ENCODE measurements at places on chromosomes 12 and 14.

- DNase-seq, result no peak
Observed at GRCh38 chr12:44930972-44931600, 55.0 kb upstream of the NELL2 start.

DNA sequence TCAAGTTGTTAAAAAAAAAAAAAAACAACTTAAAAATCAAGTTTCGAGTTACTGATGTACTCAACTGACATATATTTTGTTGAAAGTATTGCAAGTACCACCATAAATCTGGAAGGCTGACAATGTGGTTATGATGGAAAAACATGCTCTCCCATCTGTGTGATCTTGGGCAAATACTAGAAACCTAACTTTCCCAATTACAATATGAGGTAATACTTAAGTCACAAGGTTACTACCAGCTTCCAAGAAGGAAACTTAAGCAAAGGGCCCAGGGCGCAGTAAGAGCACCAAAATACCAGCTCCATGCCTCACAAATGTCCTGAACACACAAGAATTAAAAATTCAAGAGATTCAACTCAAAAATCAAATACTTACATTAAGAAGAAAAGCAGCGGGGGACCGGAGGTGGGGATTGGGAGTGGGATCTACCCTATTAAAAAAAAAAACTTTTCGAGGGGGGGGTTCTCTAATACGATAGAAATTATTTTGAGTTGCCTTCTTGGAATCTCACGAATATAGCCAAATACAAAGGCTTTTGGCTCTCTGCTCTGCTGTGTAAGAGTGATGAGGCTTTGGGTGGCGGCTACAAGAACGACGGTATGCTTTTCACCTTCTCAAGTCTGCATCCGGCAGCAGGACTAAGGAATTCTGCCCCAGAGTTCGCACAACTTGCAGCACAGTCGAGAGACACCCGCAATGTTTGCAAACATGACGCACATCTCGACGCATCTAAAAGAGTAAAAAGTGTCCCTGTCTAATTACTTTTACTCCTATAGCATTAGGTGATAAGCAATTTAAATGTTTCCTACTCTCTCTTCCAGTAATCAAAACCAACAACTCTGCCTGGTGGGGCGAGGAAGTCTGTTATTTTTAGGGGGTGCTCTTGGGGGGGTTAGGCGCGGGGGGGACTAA lies 1.1 kb downstream of the SAV1 start:
- no peak for DNase-seq

GRCh38 chr14:54675236-54676128 lies 108.6 kb downstream of the SAMD4A start:
- DNase-seq, result no peak

GRCh38 chr12:72677846-72678245 lies 405.7 kb downstream of the TRHDE start:
- DNase-seq, result no peak

DNA sequence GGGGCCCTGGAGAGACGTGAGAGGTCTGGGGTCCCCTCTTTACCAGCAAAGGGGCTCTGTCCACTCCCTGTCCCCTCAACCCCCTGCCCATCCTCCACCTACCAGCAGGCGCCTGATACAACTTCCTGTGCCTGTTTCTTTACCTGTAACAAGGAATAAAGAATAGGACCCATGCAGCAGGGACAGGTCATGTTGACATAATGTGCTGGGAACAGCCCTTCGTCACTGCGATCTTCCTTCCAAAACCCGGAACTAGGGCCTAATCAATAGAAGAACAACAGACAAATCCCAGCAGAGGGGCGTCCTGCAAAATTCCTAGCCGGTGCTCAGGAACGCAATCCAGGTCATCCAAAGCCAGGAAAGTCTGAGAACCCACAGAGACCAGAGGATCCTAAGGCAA lies 32.1 kb downstream of the SCARB1 start:
- no peak for DNase-seq

DNA sequence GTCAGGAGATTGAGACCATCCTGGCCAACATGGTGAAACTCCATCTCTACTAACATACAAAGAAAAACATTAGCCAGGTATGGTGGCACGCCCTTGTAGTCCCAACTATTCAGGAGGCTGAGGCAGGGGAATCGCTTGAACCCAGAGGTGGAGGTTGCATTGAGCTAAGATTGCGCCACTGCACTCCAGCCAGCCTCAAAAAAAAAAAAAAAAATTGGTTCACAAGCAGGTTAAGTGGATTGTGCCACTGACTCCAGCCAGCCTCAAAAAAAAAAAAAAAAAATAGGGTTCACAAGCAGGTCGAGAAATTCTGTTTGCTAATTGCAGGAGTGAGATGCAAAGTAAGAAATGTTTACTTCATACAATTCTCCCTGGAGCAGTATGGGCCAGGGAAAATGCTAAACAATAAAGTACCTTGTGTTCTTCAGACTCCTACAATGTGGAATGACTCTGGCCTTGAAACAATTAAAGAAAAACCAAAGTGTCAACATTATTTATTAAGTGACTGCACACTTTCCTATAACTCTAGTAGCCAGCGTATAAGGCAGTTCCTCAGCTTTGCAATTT lies 6.1 kb downstream of the EDDM3B start:
- DNase-seq, result no peak

GRCh38 chr14:54050759-54051158 lies 94.1 kb upstream of the BMP4 start:
- no peak for DNase-seq

DNA sequence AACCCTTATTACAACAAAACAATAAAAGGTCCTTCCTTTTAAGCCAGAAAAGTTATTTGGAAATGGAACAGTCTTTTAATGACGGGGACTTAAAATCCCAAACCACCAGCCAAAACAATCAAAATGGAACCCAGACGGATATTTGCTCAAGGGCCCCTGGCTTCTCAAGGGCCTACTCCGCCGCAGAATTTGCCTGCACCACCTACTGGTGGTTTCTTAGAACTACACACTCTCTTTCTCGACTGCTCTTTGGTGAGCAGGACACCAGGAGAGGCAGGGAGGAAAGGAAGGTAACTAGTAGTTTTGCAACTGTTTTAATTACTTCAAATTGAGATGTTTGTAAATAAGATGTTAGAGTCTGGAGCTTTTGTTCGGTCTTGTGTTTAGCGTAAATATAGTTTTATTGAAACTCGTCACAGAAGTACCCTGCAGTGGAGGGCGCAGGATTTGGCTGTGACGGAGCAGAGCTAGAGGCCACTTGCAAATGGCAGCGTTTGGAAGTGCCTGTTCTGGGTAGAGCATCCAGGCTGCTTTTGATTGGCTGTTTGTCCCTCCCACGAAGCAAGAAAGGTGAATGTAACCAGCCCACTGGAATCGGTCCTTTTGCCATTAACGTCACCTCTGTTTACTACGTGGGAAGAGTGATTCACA lies 238.5 kb downstream of the CACNA1C start:
- DNase-seq, result peak; percentile 5

GRCh38 chr14:91352053-91352452 lies 65.6 kb downstream of the CCDC88C start:
- no peak for DNase-seq

GRCh38 chr12:98856897-98857540 lies 211.9 kb downstream of the APAF1 start:
- no peak for DNase-seq

Data from substantia nigra (tissue), 51 donors.